ENCODE measurements at places on chromosomes 4 and X.

DNA sequence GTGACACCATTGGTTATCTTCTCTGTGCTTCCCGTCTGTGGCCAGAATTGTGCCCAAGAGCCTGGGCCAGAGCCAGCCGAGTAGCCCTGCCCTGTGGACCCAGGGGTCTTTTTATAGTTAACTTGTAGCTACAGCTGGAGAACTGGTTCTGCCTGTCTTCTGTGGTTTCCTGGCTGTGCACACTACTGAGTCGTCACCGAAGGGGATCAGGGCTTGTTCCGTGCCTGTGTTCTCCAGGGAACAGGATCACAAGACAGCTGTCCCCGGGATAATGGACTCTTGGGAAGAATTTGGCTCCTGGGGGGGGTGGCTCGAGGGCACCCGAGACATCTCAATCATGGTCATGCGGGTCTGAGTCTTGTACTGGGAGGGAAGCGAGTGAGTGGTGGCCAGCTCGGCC lies 22.1 kb upstream of the OPN1LW start:
- no peak for DNase-seq

GRCh38 chr4:185623444-185624258 lies 88.3 kb upstream of the PDLIM3 start:
- DNase-seq: no peak

GRCh38 chrX:113929004-113929403 lies 654.9 kb upstream of the HTR2C start:
- peak; percentile 1 for DNase-seq

DNA sequence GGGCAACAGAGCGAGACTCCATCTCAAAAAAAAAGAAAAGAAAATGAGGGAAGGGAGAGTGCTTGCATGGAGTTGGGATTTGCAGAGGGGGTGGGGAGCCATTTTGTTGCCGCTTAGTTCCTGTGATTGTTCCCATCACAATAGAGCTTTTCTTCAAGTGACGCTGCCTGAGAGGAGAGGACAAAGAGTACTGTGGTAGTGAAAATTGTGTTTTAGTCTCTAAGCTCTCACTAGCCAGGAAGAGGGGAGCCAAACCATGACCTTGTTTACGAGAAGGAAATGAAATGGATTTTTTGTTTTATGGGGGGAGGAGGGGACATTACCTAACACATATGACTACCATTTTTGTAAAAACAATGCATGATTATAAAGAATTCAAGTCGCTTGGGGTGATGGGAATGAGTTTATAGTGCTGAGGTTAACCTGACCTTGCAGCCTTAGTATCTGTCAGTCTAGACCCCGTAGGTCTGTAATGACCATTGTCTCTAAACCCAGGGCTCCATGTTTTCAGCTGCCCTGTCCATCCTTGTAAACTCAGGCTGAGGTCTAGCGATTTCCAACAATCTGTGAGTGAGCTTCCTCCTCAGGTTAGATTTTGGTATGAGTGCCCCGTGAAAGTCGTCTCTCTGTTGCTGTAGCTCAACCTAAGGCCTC lies 18.8 kb downstream of the SRD5A3 start:
- DNase-seq: no peak

DNA sequence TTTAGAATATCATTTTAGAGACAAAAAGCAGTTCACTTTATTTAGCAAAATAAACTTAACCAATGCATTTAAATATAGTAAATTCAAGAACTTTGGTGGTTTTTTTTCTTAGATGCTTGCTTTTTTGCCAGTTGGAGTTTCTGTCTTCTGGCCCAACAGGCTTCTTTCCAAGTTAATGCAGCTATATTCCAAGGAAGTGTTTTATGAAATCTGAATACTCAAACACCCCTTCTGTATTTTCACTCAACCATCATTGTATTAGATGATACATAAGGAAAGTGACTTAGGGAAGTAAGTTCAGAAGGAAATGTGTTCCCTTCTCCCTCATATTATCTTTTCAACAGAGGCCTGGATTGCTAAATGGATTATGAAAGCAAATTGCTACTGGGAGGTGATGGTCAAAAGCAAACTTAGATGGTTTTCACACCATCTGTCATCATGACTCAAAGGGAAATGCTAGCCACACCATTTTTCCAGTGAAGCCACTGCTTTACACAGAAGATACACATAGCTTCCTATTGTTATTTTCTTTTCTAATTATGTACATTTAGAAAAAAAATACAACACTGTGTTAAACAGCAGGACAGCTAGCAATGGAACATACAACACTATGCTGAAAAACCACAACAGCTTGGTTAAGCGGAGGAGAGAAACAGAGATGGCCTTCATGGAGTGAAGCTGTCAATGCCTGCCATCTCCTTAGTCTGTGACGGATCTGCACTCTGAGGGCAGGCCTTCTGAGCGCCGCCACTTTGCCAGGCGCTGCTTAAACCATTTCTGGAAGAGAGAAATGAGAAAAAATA lies 32.9 kb downstream of the HOPX start:
- no peak for DNase-seq
